Omental fat pad (tissue), 4 donors: ENCODE measurements at places on chromosomes 6 and 20. TPM values are rescaled to one million over a fixed set of nuclear protein-coding genes. Genes with fewer than 3 reads are reported as not detected.

DNA sequence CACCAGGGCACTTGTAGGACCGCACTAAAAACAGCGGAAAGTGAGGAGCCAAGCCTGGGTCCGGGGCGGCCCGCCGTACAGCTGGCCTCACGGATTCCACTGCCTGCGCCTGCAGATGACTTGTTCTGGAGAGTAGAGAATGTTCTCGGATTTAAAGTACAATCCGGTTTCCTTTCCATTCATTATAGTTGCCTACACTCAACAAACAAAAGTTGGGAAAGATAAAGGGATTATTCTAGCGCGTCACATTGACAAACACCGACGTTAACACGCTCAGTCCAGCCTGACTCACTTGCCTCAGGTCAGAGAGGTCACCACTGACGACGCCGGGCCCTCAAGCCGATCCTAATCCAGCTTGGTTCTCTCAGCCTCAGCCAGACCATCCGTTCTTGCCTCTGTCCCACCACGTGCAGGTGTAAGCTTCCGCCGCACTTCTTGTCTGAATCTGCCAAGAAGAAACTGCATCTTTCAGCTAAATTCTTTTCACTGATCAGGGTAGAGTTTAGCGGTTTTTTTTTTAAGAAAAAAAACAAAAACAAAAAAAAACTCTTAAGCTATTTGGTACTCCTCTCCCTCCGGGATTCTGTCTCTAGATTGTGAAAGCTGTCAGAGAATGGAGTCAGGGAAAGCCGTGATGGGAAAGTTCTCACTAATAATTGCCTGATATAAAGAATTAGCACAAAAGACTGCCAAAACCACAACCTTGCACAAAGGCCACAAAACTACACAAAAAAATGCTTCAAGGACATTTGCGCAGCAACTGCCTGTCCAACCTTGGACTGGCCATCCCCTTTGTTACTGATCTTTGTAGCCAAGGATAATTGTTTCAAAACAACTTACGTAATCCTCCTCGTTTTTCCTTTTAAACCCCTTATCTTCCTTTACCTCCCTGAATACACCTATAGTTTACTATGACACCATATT, 1.1 kb upstream of the PHF10 start:
- peak; percentile 73 for DNase-seq

DNA sequence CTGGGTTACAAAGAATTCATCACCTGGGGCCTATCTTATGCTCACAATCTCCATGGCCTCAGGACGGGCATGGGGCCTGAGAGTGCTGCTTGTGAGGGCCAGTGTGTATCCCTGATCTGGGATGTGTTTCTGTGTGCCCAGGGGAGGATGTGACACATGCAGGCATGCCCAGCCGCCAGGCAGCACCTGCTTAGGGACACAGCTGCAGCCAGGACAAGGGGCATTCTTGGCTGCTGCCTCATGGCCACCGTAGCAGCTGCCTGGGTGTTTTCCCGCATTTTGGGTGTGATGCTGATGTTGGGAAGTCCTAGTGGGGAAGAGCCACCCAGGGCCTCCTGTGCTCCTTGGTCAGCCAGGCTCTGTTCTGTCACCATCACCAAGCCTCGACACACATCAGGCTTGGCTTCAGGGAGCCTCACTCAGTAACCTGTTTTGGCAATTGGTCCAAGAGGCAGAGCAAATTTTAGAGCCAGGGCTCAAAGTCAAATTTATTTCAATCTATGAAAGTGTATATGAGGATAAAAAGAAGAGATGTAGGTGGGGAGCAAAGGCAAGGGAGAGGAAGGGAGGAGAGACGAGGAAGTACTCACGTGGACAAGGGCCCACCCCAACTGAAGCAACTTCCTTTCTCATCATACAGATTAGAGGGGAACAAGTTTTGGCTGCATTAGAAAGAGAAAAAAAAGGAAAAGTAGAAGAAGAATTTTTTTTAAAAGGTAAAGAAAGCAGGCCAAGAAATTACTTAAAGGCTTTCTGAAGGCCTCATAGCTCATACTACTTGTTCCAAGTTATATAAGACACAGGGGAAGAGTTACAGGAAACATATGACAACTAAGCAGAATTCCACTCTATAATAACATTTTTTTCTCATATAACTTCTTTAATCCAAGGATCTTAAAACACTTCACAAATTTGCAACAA, 269.9 kb upstream of the SUPT3H start:
- DNase-seq, result no peak

The KCNK16 gene
- total RNA-seq, result not detected

- DNase-seq, result no peak
Observed at GRCh38 chr6:126372626-126373025, 32.7 kb downstream of the CENPW start.

DNA sequence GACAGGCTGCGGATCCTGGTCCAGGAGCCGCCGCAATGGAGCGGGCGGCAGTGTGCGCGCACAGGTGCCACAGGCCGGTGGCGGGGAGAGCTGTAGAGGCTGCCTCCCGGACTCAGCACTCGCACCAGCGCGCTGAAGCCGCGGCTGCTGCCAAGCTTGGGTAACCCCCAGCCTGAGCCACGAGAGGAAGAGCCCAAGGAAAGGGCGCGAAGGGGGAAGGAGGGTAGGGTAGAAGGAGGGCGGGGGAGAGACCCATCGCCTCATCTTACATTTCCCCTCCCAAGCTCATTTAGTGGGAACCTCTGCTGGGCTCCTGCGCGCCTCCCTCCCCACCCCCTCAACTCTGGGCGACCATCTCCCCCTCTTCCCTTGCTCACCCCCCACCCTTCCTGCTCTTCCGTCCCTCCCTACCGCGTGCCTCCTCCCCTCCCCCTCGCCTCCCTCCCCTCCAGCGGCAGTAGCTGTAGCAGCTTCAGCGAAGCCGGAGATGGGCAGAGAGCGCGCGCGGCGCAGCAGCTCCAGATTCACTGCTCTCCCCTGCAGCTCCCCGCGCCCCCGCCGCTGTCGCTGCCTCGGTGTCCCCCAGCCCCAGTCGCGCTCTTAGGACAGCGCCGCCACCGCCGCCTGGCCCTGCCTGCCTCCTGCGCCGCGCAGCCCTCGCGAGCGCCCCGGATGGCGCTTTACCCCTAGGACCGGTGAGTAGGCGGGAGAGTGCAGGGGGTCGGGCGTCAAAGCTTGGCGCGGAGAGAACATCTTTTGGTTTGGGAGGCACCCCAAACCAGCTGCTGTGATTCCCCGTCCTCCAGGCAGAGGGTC, at the start of gene FUT9:
TSS of gene FUT9 (plus strand) at position 457 of the 816 bp plus-strand sequence. CDS start 187,182 bp downstream, outside the sequence.
- no peak for DNase-seq

DNA sequence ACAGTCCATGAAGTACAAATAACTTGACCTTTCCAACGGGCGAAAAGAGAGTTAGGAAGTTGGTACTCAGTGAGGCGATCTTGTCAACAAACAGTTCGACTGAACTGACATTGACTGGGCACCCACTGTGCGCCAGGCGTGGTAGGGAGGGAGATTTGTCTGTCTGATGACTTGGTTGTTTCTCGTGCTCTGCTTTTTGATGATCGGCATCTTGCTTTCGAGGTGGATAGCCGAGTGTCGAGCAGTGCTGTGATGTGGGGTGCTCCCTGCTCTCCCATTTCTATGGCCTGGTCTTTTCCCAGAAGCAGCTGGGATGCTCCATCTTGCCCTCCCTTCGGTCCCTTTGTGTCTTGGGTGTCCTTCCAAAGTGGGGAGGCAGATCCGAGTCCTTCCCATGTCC, 30.4 kb downstream of the RPP40 start:
- no peak for DNase-seq

DNA sequence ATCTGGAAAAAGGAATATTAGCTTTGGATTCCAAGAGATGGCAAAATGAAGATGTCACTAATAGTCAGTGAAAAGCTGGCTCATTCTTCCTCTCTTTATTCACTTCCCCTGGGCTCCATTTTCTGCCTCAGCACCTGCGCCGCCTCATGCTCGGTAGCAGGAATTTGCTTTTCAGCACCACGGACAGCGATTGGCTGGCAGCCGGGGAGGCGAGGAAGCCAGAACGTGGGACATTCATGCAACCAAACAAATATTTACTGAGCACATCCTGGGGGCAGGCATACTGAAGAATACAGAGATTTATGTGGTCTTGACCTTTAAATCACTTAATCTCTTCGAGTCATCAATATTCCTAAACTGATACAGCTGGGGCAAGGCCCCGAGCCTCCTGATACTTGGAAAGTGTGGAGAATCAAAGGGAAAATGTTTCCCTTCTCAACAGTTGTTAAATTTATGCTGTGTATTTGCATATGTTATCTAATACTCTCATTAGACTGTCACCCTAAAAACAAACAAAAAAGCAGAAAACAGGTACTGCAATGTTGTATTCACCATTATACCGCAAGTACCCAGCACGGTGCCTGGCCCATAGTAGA, 12.1 kb upstream of the PDYN start:
- DNase-seq, result peak; percentile 37

- no peak for DNase-seq
Observed at GRCh38 chr6:22448291-22448711, 121.1 kb upstream of the HDGFL1 start.

The RHAG gene
- total RNA-seq, result not detected

The CLVS2 gene
- total RNA-seq, result not detected

GRCh38 chr6:96468681-96469224, 52.9 kb upstream of the UFL1 start:
- no peak for DNase-seq

GRCh38 chr6:42771741-42772100, 10.1 kb upstream of the BICRAL start:
- no peak for DNase-seq

DNA sequence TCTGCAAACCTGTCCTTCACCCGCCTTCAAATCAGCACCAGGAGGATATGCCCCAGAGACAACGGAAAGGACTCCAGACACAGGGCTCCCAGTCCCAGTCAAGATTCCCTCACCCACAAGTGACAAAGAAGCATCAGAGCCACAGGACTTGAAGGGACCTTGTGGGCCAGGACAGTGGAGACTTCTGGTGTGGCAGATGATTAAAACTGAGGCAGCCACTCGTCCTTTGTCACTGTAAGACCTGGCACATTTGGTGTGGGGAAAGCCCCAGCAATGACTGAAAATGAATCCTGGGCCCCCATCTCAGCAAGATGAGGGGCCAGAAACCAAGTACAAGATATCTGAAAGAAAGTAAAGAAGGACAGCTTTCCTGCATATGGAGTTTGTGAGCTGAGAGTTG, 15.6 kb upstream of the GMPR start:
- DNase-seq, result no peak

- DNase-seq, result no peak
Observed at GRCh38 chr6:124541573-124541972, 420.7 kb upstream of the RNF217 start.

The DNMT3B gene
- 0.37 TPM for total RNA-seq

The RAMACL gene
- 10.9 TPM for total RNA-seq

The PRDM13 gene
- total RNA-seq, result not detected

The TAP2 gene
- total RNA-seq, result 54.5 TPM

DNA sequence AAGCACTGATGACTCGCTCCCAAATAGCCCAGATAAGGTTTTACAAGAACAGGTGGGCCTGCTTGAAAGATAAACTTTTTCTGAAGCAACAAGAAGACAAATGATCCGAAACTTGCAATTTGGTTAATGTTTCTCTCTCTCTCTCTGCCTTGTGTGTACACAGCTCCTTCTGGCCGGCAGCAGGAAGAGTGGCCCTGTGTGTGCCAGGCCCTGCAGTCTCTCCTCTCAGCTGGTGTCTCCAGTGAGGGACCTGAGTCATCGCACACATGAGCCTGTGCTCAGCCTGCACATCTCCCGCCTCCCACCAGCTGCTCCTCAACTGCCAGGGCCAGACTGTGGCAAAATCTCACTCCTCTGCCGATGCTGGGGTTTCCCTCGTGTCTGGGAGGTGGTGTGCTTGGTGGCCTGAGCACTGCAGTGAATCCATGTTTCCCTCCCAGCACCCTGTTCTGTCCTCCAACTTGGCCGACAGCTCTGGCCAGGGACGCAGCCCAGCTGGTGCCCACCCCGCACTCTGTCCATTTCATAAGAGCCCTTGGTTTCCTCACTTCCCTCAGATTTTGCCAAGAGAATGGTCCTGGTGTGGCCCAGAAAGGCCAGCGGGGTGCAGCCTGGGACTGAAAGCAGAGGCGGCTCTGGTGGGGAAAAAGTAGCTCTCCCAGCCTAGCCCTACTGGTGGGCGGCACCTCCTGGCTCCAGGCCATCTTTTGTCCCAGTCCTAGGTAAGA, 49.4 kb downstream of the ERMARD start:
- no peak for DNase-seq

DNA sequence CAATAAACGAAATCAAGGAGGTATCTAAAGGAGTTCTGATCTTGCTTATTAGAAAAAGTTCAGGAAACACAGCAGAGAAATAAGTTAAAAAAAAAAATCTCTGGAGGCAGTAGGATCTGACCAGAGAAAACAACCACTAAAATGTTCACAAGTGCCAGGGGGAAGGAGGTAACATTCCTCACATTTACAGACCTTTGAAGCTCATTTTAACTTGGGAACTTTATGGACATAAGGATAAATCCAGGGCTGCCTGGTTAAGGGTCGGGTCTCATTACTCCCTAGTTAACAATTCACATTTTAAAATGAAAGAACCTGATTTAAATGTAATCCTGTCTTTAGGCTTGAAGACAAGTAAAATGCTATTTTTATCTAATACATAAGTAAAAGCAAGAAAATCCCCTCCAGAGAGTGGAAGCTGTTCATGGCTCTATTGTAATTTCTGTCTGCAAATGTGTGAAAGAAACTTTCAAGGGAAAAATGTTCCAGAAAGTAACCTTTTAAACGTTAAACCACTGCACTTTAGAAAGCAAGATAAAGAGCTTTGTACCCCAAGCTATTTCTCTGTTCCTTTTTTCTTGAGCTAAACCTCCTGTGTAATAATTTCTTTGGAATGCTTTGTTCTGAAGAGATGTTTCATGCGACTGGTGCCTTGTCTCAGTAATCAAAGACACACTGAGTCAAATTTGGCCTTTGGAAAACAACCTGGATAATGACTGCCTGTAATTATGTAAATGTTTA, 38.2 kb downstream of the MYLIP start:
- no peak for DNase-seq

- DNase-seq, result no peak
Observed at GRCh38 chr20:17646961-17647301, 35.1 kb downstream of the RRBP1 start.

DNA sequence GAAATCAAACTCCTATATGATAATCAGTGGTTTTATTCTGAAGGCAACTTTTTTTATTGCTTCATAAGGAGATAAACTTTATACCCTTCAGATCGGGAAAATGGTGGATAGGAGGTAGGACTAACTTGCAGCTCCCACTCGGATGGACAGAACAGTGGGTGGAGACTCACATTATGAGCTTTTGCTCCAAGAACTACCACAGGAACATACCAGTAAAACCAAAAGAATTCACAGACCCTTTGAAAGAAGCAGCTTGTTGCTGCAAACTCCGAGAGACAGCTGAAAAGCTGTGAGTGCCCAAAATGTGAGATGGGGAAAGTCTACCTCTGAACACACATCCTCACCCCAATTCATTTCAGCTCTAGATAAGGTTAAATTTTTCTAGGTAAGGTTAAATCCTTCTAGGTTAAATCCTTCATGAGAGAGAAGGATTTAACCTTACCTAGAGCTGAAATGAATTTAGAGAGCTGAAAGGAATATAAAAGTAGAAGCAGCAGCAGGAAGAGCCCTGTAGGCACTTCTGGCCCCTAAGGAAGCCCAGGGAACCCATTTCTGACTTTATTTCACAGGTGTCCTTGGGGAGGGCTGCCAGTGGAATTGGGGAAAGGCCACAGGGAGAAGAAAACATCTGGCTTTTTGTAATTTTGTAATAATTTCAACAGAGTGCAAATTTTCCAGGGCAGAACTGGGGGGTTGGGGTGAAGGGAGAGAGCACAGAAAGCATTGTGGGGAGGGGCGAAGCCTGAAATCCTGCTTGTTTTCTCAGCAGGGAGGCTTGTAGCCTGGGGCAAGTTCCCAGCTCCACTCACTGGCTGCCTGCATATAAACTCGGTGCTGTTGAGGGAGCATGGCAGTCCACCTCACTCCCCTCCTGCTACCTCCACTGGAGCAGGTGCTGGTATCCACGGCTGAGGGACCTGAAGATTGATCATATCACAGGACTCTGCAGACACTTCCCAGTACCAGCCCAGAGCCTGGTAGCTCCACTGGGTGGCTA, 65.9 kb upstream of the HCRTR2 start:
- no peak for DNase-seq
